ENCODE measurements at places on chromosomes 1 and 21. TPM values are rescaled to one million over a fixed set of nuclear protein-coding genes. Genes with fewer than 3 reads are reported as not detected.

GRCh38 chr1:116477429-116477828 is 93.4 kb downstream of the CD58 start:
- DNase-seq, result no peak

DNA sequence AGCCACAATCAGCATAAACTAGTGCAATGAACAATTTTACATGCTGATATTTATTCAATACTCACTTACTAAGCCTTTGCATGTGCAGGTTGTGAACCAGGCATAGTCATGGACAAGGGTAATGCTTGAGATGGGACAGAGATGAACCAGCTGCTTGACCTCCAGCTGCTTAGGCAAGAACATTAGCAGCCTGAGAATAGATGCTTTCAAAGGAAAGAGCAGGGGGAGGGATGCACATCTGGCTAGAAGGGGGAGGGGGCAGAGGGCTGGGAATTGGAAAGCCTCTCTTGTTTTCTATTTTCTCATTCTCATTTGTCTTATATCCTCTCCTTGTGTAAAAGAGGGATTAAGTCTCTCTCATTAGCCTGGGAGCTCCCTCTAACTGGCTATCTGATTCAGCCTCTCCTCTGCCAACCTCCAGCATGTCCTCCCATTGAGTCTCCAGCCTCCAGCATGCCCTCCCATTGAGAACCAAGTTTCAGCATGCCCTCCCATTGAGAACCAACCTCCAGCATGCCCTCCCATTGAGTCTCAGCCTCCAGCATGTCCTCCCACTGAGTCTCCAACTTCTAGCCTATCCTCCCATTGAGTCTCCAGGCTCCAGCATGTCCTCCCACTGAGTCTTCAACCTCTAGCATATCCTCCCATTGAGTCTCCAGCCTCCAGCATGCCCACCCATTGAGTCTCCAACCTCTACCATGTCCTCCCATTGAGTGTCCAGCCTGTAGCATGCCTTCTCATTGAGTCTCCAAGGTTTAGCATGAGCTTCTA is 38.4 kb upstream of the TRABD2B start:
- DNase-seq, result no peak

DNA sequence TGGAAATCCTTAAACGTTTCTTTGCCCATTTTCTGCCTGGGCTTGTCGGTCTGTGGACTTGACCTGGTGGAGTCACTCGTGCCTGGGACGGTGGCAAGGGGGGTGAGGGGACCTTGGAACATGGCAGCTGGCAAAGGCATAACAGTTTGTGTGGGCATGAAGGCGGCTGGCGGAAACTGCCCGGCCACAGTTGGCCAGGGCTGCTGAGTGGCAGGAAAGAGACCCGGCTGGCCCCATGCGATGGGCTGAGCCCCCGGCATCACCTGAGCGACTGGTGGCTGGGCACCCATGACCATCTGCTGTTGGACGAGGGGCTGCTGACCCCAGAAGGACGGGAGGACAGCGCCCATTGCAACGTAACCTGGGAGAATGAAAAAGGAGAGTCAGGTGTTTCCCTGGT is 49.3 kb upstream of the C8B start:
- DNase-seq, result no peak

The ATF3 gene
- total RNA-seq, result 19.2 TPM

The DCDC2B gene
- not detected for total RNA-seq

GRCh38 chr1:14142397-14143100 is 442.6 kb downstream of the PRDM2 start:
- no peak for DNase-seq

DNA sequence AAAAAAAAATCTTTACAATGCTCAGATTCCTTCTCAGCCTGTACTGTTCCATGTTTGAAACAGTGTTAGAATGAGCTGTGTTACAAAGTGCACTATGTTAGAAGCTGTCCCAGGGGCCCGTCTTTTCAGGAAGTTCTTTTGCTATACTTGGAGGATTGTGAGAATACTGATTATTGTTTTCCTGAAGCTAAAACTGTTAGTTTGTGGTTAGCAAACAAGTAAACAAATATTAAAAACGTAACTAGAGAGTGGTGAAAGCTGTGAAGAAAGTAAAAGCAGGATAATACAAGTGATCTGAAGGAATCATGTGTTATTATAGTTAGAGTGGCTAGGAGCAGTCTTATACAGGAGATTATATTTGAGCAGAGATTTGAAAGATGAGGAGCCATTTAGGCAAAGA is 35.6 kb downstream of the CAMSAP2 start:
- DNase-seq, result no peak

The NBPF8 gene
- 2.5 TPM for total RNA-seq

The TTC22 gene
- 0.92 TPM for total RNA-seq

GRCh38 chr1:37133276-37134145 is 99.2 kb upstream of the GRIK3 start:
- no peak for DNase-seq

DNA sequence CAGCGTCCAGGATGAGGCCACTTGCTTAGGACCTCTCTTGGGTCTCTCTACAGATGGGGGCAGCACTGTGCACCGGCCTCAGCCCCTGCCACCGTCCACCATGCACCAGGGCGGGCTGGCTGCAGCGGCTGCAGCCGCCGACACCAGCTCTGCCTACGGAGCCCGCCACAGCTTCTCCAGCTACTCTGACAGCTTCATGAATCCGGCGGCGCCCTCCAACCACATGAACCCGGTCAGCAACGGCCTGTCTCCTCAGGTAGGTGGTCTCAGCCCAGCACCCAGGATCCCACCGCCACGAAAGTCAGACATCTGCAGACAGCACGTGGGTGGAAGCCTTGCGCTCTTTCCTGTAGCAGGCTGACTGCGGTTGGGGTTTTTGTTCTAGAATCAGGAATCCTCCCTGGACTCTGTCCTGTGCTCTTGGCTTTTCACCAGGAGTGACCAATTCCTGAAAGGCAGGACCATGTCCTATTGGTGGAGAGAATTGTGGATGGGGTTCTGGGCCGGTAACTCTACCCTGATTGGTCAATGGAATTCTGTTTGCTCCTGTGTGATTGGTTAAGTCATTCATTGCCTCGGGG is 72.5 kb downstream of the PAX7 start:
- peak; percentile 93 for DNase-seq

The SWT1 gene
- total RNA-seq, result 6.3 TPM

The TAS1R1 gene
- total RNA-seq, result 0.15 TPM

- DNase-seq, result no peak
These were observed 8.9 kb downstream of the CCDC185 start for GRCh38 chr1:223401873-223402789.

The HEYL gene
- 0.63 TPM for total RNA-seq

- DNase-seq, result no peak
These were observed 147.6 kb upstream of the TNR start for GRCh38 chr1:175890958-175891357.

DNA sequence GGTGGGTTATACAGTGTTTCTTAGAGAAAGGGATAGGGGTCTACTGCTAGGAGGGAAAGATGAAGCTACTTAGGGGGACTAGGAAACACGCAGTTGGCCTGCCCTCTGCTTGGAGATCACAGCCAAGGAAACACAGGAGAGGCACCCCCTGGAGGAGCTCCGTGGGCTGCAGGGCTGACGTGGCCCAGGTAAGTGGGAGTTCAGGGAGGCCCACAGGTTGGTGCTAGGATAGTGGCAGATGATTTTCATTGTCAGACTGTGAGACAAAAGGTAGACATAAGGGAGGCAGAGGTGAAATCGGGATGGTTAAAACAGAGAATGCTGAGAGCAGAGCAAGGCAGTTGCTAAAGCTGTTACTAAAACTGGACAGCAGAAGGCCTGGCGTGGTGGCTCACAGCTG is 463.0 kb downstream of the DSCAM start:
- no peak for DNase-seq

GRCh38 chr1:8643542-8644536 is 173.6 kb downstream of the RERE start:
- DNase-seq, result no peak

DNA sequence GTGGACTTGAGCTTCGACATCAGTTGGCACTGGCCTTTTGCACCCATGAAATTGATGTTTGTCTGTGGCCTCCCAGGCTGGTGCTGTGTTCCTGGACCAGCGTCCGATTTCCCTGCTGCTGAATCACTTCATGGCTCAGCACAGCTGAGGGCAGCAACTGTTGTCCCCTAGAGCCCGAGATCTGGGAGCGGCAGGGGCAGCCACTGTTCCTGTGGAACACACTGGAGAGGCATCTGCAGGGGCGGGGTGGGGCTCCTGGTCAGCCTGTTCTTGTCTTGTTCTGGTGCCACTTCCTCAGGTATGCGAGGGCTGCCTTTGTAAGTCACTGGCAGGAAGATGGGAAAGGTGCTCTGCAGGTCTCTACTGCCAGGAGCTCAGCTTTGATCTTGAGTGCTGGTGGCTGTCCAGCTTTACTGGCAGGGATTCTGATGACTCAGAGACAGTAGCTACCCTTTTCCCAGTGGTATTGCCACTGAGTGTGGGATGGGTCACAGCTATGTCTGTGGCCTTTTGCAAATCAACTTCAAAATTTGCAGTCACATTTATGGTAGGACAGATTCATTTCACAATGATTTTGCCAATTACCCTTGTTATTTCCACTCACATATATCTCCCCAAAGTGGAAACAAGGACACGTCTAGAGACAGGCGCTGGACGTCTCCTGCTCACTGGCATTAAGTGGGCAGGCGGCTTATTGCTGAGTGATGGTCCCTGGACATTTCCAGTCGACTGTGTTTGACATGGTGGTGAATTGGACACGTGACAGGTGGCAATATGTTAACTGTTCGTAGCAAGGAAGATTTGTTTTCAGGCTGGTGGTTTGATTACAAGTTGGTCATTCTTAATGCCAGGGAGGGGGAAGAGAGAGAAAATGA is 15.3 kb downstream of the AGPAT3 start:
- DNase-seq, result peak; percentile 50
